Activated CD8-positive, alpha-beta memory T cell treated with anti-CD3 and anti-CD28 coated beads, Interleukin-2, amount 10 ng/mL, durations not matched to agents 7 days and 5 days (primary cell): ENCODE measurements at places on chromosomes 2 and 18. TPM values are rescaled to one million over a fixed set of nuclear protein-coding genes. Genes with fewer than 3 reads are reported as not detected.

The GORASP2 gene
- 45.3 TPM for total RNA-seq

The NPHP1 gene
- total RNA-seq: 0.61 TPM

The CFAP221 gene
- total RNA-seq: not detected

The CNOT9 gene
- total RNA-seq: 111 TPM

The TUBA4B gene
- not detected for total RNA-seq

The ACYP2 gene
- 9.9 TPM for total RNA-seq

The ALPG gene
- not detected for total RNA-seq

The CELF4 gene
- not detected for total RNA-seq

The CCDC121 gene
- 1.5 TPM for total RNA-seq

The CCDC74B gene
- 0.47 TPM for total RNA-seq

The ABCG5 gene
- total RNA-seq: not detected

The SH3BP4 gene
- not detected for total RNA-seq

The KATNAL2 gene
- 0.79 TPM for total RNA-seq

The PPIG gene
- 56.7 TPM for total RNA-seq

The DNER gene
- total RNA-seq: not detected

The CCNT2 gene
- 48.8 TPM for total RNA-seq

The SLC5A7 gene
- not detected for total RNA-seq

The SERPINB12 gene
- not detected for total RNA-seq

The MALL gene
- not detected for total RNA-seq

The COLEC11 gene
- total RNA-seq: 0.23 TPM

The ELOA2 gene
- not detected for total RNA-seq

The LIMS1 gene
- 57.2 TPM for total RNA-seq

The AQP12B gene
- not detected for total RNA-seq

The TBR1 gene
- not detected for total RNA-seq

The THSD7B gene
- not detected for total RNA-seq

The GPR45 gene
- not detected for total RNA-seq

The SCN9A gene
- not detected for total RNA-seq

The LOXHD1 gene
- 0.26 TPM for total RNA-seq

The RAD51AP2 gene
- total RNA-seq: not detected

The TMEM247 gene
- total RNA-seq: not detected

The DUSP2 gene
- 32.0 TPM for total RNA-seq

The DLX1 gene
- not detected for total RNA-seq

The ZNF521 gene
- total RNA-seq: not detected

The IL36RN gene
- not detected for total RNA-seq

The RAX gene
- not detected for total RNA-seq

The CPLX4 gene
- not detected for total RNA-seq

The IL36G gene
- total RNA-seq: not detected

The ZAP70 gene
- 338 TPM for total RNA-seq

The FASTKD2 gene
- total RNA-seq: 18.8 TPM

The TRABD2A gene
- 32.4 TPM for total RNA-seq

The SELENOI gene
- 38.4 TPM for total RNA-seq

The MAP4K3 gene
- 10.9 TPM for total RNA-seq

The SPATA3 gene
- 0.44 TPM for total RNA-seq

The BMP10 gene
- not detected for total RNA-seq

The ONECUT2 gene
- not detected for total RNA-seq
